Suprapubic skin (tissue), 4 donors: ENCODE measurements at places on chromosomes 7 and 10.

DNA sequence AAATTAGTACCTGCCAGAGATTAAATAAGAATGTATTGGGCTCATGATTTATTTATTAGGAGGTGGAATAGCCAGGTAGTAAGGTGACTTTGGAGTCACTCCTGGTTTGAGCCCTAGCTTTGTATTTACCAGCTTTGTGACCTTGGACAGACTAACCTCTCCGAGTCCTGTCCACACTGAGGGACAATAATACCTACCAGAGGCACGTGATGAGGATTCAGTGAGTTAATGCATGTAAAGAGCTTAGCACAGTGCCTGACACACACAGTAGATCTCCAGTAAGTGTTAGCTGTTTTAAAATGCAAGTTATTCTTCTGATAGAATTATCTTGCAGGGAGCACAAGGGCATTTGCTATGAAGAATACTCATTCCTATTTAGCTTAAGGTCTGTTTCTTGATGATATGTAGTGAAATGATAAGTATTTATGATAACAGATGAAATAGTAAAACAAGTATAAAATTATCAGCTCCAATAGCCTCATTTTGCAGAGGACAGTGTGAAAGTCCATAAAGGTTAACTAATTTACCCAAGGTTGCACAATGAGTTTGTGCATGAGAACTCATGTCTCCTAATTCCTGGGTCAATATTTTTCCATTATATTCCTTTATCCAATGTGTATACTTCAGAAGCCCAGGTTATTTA lies 36.4 kb downstream of the RABGEF1 start:
- DNase-seq, result no peak

DNA sequence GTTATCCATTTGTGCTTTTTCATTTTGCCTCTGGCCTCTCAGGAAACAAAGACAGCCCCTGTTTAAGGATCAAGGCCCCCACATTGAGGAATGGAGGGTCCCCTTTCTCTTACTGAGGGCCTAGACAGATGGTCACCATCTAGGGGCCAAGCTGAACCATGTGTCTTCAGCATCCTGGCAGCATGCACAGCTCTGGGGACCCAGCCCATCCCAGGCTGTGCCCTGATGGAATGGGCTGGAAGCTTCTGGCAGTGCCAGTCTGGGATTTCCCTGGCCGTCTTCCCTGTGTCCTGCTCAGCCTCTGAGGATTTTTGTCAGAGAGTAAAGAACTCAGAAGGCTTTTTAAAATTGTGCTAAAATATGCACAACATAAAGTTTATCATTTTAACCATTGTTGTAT lies 116.8 kb downstream of the ITIH5 start:
- no peak for DNase-seq

DNA sequence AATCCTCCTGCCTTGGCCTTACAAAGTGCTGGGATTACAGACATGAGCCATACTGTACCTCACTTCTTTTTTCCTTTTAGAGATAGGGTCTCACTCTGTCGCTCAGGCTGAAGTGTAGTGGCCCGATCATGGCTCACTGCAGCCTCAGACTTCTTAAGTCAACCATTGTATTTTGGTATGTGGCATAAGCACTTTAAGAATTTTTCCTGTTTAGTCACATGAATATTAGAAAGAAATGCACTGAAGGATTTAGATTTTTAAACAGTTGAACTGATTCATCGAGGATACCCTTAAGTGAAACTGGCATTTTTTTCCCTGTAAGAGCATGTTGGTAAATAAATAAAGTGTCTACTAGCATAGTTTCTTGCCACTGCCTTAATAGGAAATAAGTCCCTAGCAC lies 319.3 kb upstream of the CACNA2D1 start:
- DNase-seq, result no peak

DNA sequence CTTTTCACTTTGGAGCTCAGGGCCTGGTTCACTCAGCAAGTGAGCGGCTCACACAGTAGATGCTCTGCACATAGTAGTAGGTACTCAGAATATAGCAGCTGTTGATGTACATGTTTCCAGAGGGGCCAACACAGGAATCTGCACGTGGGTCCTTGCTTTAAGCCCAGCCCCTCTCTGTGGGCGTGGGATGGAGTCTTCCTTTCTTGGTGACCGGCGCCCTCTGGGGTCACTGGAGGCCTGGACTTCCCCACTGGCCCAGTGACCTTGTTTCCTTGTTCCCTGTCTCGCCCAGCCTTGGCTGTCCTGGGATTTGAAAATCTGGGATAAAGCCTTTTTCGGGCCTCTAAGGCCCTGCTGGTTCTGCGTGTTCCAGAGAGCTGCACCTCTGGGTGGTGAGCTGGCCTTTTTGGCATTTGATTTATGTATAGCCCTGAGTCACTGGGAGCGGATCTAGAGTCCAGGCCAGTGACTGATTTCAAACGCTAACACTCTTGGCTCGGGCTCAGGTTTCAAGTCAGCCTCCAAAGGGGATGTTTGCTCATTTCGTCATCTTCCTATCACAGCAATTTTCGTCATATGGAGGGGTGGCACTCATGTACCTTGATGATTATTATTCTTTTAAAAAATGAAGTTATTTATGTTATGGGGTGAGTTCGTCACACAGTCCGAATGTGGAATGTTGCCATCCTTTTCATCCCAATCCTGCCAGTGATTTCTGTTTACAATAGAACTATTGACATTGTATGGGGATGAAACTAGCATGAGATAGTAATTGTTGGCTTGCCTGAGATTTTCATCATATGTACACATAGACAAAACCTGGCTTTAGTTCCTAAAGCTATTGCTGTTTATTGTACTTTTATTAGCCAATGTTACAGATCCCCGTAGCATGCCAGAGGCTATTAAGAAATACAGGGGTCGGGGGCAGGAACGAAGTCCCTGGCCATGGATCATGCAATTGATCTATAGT lies 65.5 kb downstream of the CUX1 start:
- peak; percentile 84 for DNase-seq

- DNase-seq, result no peak
Measured at GRCh38 chr7:13290975-13291374, 603.5 kb downstream of the ARL4A start.

- DNase-seq, result no peak
Measured at GRCh38 chr10:77380191-77380590, 257.4 kb downstream of the KCNMA1 start.

- DNase-seq, result no peak
Measured at GRCh38 chr7:45610660-45611299, 36.6 kb downstream of the ADCY1 start.

GRCh38 chr7:98294798-98295382 lies 13.4 kb downstream of the BRI3 start:
- no peak for DNase-seq

DNA sequence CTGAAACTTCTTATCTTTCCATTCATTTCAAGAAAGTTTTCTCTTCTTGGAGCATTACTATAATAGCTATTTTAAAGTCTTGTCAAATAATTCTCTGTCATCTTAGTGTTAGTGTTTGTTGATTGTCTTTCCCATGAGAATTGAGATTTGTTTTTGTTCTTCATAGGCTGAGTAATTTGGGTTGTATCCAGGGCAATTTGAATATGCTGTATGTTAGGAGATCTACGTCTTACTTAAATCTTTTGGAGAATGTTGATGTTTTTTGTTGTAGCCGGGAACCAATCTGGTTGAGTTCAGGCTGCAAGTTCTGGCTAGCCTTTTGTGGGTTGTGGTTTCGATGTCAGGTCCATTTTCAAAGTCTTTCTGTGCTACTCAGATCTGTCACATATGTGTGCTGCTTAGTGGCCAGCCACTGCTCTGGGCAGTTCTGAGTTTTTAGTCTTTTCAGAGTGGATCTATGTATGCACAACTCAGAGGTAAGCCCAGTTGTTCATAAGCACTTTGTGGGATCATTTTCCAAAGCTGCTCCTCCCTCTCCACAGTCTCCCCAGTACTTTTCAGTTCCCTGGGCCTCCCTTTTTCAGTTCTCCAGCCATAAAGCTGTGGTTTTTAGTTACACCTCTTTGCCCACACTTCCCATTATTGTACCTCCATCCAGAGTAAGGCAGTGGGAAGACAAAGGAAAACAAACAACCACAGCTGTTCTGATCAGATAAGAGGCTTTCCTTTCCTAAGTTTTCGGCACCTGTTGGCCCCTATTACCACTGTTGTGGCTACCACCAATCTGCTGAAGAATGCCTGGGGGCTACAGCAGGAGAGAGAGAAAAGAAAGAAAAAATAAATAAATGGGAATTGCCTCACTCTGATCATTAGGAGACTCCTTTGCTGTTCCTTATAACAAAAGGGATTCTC lies 4.7 kb upstream of the CCNJ start:
- DNase-seq, result no peak

GRCh38 chr10:68489919-68490318 lies 18.1 kb upstream of the DNA2 start:
- no peak for DNase-seq

DNA sequence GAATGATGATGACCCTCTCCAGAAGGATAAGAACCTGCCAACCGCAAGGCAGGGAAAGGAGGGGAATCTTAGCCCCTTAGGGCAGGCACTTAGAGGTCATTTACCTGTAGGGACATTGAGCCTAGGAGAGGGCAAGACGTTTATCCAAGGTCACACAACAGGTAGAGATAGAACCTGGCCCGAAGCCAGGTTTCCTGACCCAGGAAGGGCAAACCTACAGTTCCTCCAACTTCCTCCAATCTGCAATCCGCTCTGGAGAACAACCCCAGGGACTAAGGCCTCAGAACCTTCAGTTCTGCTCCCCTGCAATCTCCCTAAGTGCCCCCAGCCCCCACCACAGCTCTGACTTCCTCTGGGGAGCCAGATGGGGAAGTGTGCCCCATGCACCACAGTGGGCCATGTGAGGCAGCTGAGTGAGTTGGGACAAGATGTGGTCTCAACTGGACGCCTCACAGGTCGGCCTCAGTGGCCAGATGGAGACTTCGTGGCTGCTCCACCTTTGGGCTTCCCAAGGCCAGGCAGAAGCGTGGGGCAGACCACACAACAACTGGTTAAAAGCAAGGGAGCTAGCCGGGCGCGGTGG lies 1.4 kb upstream of the PSAP start:
- DNase-seq, result no peak

DNA sequence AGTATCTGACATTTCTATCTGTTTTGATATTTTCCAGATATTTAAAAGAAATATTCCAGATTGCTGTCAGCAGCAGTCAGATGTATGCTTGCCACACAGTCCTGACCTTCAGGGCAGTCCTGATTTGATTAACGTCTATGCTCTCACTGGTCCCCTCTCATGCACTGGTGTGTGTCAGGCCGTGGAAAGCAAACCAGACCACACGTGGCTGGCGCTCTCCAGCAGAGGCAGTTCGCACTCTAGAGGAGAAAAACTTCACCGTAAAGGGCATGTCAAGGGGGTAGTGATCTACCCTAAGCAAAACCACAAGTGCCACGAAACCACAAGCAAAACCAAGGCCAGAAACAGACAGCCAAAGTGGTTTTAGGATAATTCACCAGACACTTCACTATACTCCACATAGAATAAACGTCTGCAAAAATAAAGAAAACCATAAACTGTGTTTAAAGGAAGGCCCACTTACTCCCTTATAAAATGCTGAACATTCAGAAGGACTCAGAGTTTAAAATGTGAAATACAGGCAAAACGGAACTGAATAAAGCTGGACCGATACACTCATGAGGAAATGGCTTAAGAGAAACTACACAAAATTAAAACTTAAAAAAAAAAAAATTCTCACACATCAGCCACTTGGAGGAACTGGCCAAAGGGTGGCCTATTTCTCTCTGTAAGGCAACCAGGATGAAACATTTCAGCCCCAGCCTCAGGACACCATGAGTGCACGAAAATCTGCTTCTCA lies 26.4 kb downstream of the PARP12 start:
- no peak for DNase-seq
